ENCODE measurements at places on chromosomes 3 and 15. TPM values are rescaled to one million over a fixed set of nuclear protein-coding genes. Genes with fewer than 3 reads are reported as not detected.

SLC9A9 gene
- 1.8 TPM for total RNA-seq

DNA sequence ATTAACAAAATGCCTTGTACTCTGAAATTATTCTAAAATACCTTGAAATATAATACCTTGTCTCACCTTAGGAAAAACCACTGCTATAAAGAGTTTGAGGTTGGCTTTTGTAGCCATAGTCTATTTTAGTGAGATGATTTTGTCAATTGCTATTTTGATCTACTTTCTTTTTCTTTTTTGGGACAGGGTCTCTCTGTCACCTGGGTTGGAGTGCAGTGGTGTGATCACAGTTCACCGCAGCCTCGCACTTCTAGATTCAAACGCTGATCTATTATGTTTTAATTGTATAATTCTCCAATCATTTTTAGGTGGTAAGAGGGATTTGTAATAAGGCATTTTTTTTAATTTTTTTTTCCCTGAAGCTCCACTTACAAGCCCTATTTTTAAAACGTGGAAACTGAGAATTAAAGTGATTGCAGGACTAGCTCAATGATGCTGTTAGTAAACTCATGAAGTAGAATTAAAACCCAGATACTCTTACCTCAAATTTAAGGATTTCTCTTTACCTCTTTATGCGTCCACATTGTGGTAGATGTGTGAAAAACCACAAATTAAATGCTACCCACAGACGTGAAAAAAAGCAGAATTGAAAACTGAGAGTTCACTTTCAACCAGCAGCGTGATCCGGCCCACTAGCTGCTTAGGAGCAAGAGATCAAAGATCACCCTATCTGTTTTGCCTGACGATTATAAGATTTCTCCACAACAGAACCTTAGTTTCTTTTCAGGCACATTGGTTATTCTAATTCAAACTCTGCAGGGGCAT, 384.2 kb downstream of the CGGBP1 start:
- no peak for DNase-seq

GRCh38 chr15:84789762-84790161, 27.4 kb upstream of the ALPK3 start:
- DNase-seq, result no peak

DNA sequence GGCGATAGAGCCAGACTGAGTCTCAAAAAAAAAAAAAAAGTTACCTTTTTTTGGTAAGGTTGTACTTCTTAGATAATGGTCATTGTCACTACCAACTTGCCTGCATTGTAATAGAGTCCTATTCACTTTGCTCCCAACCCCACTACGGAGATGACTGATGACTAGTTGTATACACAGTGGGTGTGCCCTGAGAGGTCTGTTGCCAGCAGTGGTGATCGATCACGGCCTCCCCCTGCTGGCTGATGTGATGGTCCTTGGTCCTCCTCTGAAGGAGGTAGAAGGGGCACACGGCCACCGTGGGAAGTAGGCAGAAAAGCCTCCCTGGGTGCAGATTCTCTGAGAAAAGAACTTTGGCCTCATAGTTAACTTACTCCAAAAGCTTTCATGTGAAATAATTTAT, 10.7 kb downstream of the GCNT3 start:
- DNase-seq, result peak; percentile 50

DNA sequence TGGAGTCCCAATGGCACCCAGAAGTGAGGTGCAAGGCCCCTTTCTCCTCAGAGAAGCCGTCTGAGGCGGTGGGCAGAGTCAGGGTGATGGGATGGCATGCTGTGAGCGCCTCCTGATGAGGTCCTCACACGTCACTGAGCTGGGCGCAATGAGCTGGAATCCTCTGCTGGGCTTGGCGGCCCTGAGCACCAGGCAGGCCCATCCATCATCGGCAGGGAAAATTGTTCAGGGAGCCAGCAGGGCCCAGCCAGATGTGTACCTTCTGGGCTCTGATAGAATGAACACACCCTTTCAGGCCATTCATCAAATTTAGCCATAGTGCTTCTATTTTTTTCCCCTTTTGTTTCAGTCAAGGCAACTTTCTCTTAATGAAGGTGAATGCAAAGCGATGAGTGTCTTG, 43.7 kb downstream of the FAM3D start:
- DNase-seq, result no peak

GRCh38 chr15:63941698-63942465, 104.4 kb downstream of the DAPK2 start:
- DNase-seq, result no peak

Data from Caki2 (cell line).